ENCODE measurements at places on chromosomes 1 and 21. TPM values are rescaled to one million over a fixed set of nuclear protein-coding genes. Genes with fewer than 3 reads are reported as not detected.
A peak's percentile ranks its signal among the peaks of the same experiment; 100 is the strongest.

DNA sequence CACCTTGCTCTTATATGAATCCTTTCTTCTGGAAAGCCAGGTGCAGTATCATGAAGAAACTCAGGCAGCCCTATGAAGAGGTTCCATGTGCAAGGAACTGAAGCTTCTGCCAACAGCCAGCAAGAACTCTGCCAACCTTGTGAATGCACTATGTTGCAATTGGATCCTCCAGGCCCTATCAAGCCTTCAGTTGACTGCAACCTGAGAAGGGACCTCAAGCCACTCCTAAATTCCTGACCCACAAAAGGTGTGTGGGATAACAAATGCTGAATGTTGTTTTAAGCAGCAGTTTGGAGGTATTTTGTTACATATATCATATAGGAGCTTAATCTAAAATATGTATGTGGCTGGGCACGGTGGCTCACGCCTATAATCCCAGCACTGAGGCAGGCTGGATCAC is 84.0 kb downstream of the RERE start:
- H3K4me1 ChIP-seq, result peaks cover 10% of the 10 kb centered on the region
- H3K27me3 ChIP-seq, result no peaks in the 10 kb centered on the region
- DNase-seq, result no peak

DNA sequence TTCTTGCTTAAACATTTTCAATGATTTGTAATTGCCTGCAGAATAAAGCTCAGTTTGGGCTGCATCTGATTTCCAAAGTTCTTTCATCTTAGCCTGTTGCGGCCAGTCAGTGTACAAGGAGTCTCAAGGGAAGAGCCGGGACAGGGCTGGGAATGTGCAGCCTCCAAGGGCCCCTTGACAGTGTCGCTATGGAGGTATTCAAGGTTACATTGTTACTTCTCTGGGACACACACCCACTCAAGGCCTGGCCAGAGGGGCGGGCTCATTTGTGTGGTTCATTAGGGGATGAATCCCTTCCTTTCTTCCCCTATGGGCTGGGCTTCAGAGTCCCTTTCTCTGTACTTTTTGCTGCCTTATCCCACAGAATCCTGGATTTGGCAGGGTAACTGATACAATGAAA is 107.6 kb upstream of the CSF3R start:
- H3K27me3 ChIP-seq, result peaks cover 100% of the 10 kb centered on the region
- H3K27ac ChIP-seq, result no peak overlapping the region
- no peak overlapping the region for H3K4me3 ChIP-seq
- no peak for DNase-seq
- no peaks in the 10 kb centered on the region for H3K4me1 ChIP-seq

GRCh38 chr1:161176468-161177111 is 717 bp downstream of the B4GALT3 start:
- peak; percentile 57 for DNase-seq
- H3K27me3 ChIP-seq, result no peaks in the 10 kb centered on the region
- H3K4me3 ChIP-seq, result peak overlapping the region; percentile 72
- peak overlapping the region; percentile 93 for H3K27ac ChIP-seq
- peaks cover 46% of the 10 kb centered on the region for H3K36me3 ChIP-seq

- no peak for DNase-seq
- no peaks in the 10 kb centered on the region for H3K36me3 ChIP-seq
- H3K27ac ChIP-seq, result no peak overlapping the region
- no peaks in the 10 kb centered on the region for H3K27me3 ChIP-seq
- no peak overlapping the region for H3K4me3 ChIP-seq
- H3K4me1 ChIP-seq, result no peaks in the 10 kb centered on the region
Observed at GRCh38 chr1:86618358-86618757, 71.5 kb downstream of the CLCA4 start.

DNAJC28 gene
- 2.1 TPM for total RNA-seq
